Daoy (cell line): ENCODE measurements at places on chromosomes 3 and 15. TPM values are rescaled to one million over a fixed set of nuclear protein-coding genes. Genes with fewer than 3 reads are reported as not detected.

The WWTR1 gene
- total RNA-seq, result 32.8 and 34.3 TPM in 2 replicates

The VGLL3 gene
- 8.4 and 15.2 TPM in 2 replicates for total RNA-seq

The MORC1 gene
- not detected in 2 replicates for total RNA-seq

- no peak for DNase-seq
Observed at GRCh38 chr15:32831485-32831884, 113.7 kb downstream of the GREM1 start.

DNA sequence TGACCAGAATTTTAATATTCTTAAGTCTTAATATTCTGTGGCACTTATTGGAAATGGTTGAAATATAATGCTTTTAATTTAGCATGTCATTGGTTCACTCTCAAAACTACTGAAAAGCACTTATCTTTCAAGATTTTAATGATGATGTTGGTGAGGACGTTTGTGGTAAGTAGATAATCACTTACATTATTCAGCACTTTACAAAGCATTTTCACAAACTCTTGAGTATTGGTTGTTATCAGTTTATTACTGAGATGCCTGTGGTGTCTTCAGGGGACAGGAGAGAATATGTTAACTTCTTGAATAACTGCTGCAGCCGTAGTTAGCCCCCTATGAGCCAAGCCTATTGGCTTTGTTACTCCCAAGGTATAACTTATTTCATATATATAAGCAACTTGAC, 15.2 kb downstream of the TGFBR2 start:
- DNase-seq, result no peak

- no peak for DNase-seq
Observed at GRCh38 chr3:19114461-19114860, 33.8 kb upstream of the KCNH8 start.

DNA sequence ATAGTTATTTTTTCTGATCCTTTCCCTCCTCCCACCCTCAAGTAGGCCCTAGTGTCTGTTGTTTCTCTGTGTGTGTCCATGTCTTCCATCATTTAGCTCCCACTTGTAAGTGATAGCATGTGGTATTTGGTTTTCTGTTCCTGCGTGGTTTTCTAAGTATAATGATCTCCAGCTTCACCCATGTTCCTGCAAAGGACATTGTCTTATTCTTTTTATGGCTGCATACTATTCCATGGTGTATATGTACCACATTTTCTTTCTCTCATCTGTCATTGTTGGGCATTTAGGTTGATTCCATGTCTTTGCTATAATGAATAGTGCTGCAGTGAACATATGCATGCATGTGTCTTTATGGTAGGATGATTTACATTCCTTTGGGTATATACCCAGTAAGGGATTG, 145.7 kb upstream of the NR2E3 start:
- no peak for DNase-seq

- peak; percentile 88 for DNase-seq
Observed at GRCh38 chr15:69578787-69579583, 126.4 kb downstream of the RPLP1 start.

GRCh38 chr3:60126511-60127304, 1076.9 kb upstream of the CFAP20DC start:
- DNase-seq, result no peak

GRCh38 chr3:129701161-129701560, 94.7 kb upstream of the PLXND1 start:
- no peak for DNase-seq

DNA sequence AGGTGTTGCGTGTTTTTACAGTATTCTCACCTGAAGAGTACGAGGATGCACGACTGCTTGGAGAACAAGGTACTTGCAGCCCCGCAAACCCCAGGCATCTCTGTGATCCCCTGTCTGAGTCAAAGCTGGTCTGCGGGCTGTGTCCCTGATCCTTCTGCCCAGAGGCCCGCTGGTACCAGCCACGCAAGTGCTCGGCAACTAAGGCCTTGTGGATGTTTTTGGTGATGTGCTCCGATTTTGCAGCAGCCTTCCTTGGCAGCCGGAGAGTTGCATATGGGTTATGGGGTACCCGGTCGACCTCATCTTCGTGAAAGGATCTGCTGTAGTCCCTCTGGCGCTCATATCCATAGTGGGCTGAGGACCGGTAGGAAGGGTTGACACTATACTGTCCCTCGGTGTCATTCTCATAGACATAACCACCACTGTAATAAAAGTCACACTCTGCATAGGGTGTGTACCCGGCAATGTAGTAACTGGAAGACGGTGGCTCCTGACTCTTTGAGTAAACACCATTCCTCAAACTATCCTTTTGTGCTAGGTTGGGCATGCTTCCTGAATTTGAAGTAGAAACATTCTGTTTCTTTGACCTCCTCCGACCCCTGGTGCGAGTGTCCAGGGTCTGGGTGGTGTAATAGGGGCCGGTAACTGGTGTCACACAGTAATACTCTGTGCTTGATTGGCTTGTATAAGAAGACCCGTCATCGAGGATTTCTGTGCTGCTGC, 58.6 kb upstream of the LMOD3 start:
- no peak for DNase-seq

GRCh38 chr3:59406943-59407342, 357.1 kb upstream of the CFAP20DC start:
- DNase-seq, result no peak
